ENCODE measurements at places on chromosomes 4 and X. TPM values are rescaled to one million over a fixed set of nuclear protein-coding genes. Genes with fewer than 3 reads are reported as not detected.

- peak; percentile 78 for DNase-seq
- H3K36me3 ChIP-seq = no peaks in the 10 kb centered on the region
- no peak overlapping the region for H3K4me3 ChIP-seq
Observed at GRCh38 chr4:15649914-15650545, 5.1 kb downstream of the FBXL5 start.

The SCML1 gene
- polyA plus RNA-seq = 15.2 TPM

- H3K4me3 ChIP-seq = no peak overlapping the region
- no peaks in the 10 kb centered on the region for H3K4me1 ChIP-seq
- H3K27ac ChIP-seq = no peak overlapping the region
- no peaks in the 10 kb centered on the region for H3K36me3 ChIP-seq
Observed at GRCh38 chr4:47368211-47368610, 95.3 kb downstream of the COMMD8 start.

GRCh38 chrX:16718824-16719333 is 533 bp upstream of the SYAP1 start:
- H3K27me3 ChIP-seq = no peaks in the 10 kb centered on the region
- DNase-seq = no peak
- H3K27ac ChIP-seq = peak overlapping the region; percentile 92
- peak overlapping the region; percentile 58 for H3K4me3 ChIP-seq

- no peaks in the 10 kb centered on the region for H3K36me3 ChIP-seq
- DNase-seq = no peak
Observed at GRCh38 chr4:137993232-137993631, 248.9 kb downstream of the SLC7A11 start.

- H3K27ac ChIP-seq = no peak overlapping the region
- H3K4me1 ChIP-seq = no peaks in the 10 kb centered on the region
- no peak for DNase-seq
- no peaks in the 10 kb centered on the region for H3K27me3 ChIP-seq
- no peaks in the 10 kb centered on the region for H3K36me3 ChIP-seq
Observed at GRCh38 chrX:15207384-15207783, 62.5 kb downstream of the ASB9 start.

GRCh38 chrX:40772290-40772689 is 36.9 kb upstream of the MED14 start:
- H3K27ac ChIP-seq = no peak overlapping the region
- no peak overlapping the region for H3K4me3 ChIP-seq
- no peaks in the 10 kb centered on the region for H3K27me3 ChIP-seq
- H3K4me1 ChIP-seq = no peaks in the 10 kb centered on the region
- no peak for DNase-seq
- no peaks in the 10 kb centered on the region for H3K36me3 ChIP-seq

- no peaks in the 10 kb centered on the region for H3K36me3 ChIP-seq
- no peak overlapping the region for H3K27ac ChIP-seq
- H3K4me1 ChIP-seq = no peaks in the 10 kb centered on the region
- no peaks in the 10 kb centered on the region for H3K27me3 ChIP-seq
- DNase-seq = no peak
Observed at GRCh38 chr4:188246488-188246887, 107.2 kb downstream of the TRIML1 start.

GRCh38 chr4:36172656-36173055 is 71.7 kb downstream of the ARAP2 start:
- no peak overlapping the region for H3K4me3 ChIP-seq
- peaks cover 5% of the 10 kb centered on the region for H3K36me3 ChIP-seq
- H3K27ac ChIP-seq = no peak overlapping the region
- H3K4me1 ChIP-seq = no peaks in the 10 kb centered on the region
- no peaks in the 10 kb centered on the region for H3K27me3 ChIP-seq

GRCh38 chr4:23602720-23603119 is 287.1 kb downstream of the PPARGC1A start:
- H3K4me3 ChIP-seq = no peak overlapping the region
- H3K27ac ChIP-seq = no peak overlapping the region
- H3K4me1 ChIP-seq = no peaks in the 10 kb centered on the region
- DNase-seq = no peak

The LDOC1 gene
- 3.8 TPM for polyA plus RNA-seq

GRCh38 chrX:139563251-139563650 is 32.7 kb downstream of the F9 start:
- H3K27me3 ChIP-seq = no peaks in the 10 kb centered on the region
- no peak for DNase-seq
- H3K4me1 ChIP-seq = no peaks in the 10 kb centered on the region
- H3K27ac ChIP-seq = no peak overlapping the region

DNA sequence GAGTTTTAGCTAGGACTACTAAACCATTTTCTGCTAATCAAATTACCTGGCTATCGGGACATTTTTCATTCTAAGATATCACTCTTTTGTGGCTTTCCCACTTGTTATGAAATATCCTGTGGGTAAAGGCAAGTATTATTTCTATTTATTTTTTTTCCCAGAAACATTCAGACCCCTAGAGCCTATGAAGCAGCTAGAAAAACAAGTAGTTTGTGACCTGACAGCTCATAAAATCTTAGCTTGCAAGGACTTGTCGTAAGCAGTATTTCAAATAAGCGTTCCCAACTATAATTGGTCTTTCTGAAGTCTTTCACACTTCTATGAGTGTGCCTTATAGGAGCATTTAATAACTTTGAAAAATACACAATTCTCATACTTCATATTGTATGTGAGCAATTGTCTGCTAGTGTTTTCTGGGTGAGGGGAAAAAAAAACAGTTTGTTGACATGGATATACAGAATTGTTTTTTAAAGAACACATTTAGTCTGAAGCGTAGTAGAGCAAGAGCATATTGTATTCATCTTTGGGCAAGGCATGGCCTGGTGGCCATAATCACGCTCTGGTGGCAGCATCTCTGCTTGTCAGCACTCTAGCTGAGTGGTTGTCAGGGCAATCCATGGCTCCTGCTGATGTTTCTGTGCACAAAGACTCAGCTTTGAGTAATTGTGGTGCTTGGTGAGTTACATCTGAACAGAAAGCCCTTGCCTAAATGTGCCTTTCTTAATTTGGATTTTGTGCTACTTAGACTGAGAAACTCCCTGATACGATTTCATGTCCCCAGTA is 2.6 kb downstream of the MCUB start:
- H3K4me1 ChIP-seq = peaks cover 22% of the 10 kb centered on the region
- H3K36me3 ChIP-seq = no peaks in the 10 kb centered on the region
- DNase-seq = no peak

The CCSER1 gene
- polyA plus RNA-seq = 13.7 TPM

DNA sequence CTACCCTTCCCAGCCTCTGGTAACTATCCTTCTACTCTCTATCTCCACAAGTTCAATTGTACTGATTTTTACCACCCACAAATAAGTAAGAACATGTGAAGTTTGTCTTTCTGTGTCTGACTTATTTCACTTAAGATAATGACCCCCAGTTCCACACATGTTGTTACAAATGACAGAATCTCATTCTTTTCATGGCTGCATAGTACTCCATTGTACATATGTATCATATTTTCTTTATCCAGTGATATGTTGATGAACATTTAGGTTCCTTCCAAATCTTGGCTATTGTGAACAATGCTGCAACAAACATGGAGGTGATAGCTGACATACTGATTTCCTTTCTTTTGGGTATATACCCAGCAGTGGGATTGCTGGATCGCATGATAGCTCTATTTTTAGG is 27.7 kb downstream of the GSX2 start:
- no peaks in the 10 kb centered on the region for H3K27me3 ChIP-seq
- H3K4me3 ChIP-seq = no peak overlapping the region
- H3K4me1 ChIP-seq = no peaks in the 10 kb centered on the region
- no peak overlapping the region for H3K27ac ChIP-seq
- DNase-seq = no peak

The USP51 gene
- polyA plus RNA-seq = 0.91 TPM

The NDUFC1 gene
- 21.3 TPM for polyA plus RNA-seq

The OSTC gene
- polyA plus RNA-seq = 33.8 TPM

DNA sequence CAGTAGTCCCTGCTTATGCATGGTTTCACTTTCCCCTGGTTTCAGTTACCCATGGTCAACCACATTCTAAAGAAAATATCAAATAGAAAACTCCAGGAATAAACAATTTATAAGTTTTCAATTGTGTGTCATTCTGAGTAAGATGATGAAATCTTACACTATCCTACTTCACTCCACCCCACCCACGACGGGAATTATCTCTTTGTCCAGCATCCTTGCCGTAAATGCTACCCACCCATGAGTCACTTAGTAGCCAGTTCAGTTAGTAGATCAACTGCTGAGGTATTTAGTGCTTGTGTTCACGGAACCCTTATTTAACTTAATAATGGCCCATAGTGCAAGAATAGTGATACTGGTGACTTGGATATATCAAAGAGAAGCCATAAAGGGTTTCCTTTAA is 91.4 kb downstream of the KLHL13 start:
- no peaks in the 10 kb centered on the region for H3K36me3 ChIP-seq
- no peak for DNase-seq
- H3K27ac ChIP-seq = no peak overlapping the region

DNA sequence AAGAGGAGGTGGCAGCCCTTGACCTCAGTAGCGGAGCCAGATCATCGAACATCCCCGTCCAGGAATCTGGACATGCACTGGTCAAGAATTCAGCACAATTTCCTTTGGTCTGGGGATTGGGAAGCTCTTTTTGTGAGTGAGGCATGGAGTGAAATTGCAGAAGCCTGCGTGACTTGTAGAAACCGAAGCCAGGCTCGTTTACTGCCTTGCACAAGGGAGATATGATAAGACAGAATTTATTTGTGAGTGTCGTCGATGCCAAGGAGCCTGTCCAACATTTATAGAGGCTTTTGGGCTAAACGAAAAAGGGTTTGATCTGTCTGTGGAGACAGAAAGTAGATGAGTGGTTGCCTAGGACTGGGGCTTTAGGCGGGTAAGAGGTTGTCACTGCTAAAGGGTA is 50.6 kb downstream of the TBL1X start:
- DNase-seq = no peak
- H3K4me3 ChIP-seq = no peak overlapping the region
- H3K27me3 ChIP-seq = no peaks in the 10 kb centered on the region
- H3K4me1 ChIP-seq = peaks cover 19% of the 10 kb centered on the region
- no peaks in the 10 kb centered on the region for H3K36me3 ChIP-seq

DNA sequence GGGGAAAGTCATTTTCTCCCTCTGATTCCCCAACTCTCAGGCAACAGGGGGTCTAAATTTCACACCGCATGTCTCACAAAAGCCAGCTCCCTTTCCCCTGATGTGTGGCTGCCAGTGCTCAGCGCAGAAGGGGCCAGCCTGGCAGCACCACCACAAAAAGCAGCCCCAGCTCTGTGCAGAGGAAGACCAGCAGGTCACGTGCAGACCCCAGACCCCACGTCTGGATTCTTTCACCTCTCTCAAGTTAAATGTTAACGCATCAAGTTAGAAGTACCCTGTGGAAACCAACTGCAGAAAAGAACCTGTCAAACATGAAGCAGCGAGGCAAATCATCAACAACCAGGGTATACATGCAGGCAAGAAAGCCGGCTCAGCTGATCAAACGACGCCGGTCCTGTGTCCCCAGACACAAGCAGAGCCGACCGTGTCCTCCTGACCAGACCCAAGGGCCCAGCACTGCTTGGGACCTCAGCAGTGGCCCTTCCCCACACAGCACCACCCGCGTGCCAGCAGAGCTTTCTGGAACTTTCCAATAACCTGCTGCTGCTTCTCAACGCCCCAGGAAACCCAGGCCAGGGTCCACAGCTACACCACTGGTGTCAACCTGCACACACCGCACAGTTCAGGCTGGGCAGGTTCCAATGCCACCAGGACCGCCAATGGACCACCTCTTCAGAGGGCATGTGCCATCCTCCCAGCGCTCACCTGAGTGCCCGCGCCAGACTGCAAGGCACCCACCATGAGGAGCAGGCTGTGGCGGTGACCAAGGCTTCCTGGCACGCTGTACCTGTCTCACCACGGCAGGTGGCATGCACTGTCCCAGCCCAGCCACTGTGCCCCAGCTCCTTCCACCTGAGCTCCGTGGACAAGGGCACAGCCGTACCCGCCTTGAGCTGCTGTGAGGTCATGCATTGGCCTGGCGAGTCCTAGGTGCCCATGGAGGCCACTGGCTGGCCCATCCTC is 4.0 kb downstream of the LRPAP1 start:
- H3K27me3 ChIP-seq = no peaks in the 10 kb centered on the region
- no peak overlapping the region for H3K27ac ChIP-seq
- peaks cover 46% of the 10 kb centered on the region for H3K4me1 ChIP-seq
- no peaks in the 10 kb centered on the region for H3K36me3 ChIP-seq
- H3K4me3 ChIP-seq = no peak overlapping the region

The MAGEA2 gene
- polyA plus RNA-seq = not detected

GRCh38 chr4:46999566-46999965 is 6.2 kb upstream of the GABRA4 start:
- peaks cover 4% of the 10 kb centered on the region for H3K27me3 ChIP-seq
- no peak overlapping the region for H3K27ac ChIP-seq

GRCh38 chrX:44314808-44315207 is 28.7 kb downstream of the EFHC2 start:
- H3K27ac ChIP-seq = no peak overlapping the region
- no peaks in the 10 kb centered on the region for H3K36me3 ChIP-seq
- H3K4me3 ChIP-seq = no peak overlapping the region
- peaks cover 7% of the 10 kb centered on the region for H3K4me1 ChIP-seq

The CT55 gene
- polyA plus RNA-seq = not detected

The DOK7 gene
- polyA plus RNA-seq = 14.2 TPM

- no peak for DNase-seq
- no peaks in the 10 kb centered on the region for H3K36me3 ChIP-seq
- H3K4me3 ChIP-seq = no peak overlapping the region
- no peak overlapping the region for H3K27ac ChIP-seq
Observed at GRCh38 chr4:47968847-47969246, 47.6 kb downstream of the CNGA1 start.

DNA sequence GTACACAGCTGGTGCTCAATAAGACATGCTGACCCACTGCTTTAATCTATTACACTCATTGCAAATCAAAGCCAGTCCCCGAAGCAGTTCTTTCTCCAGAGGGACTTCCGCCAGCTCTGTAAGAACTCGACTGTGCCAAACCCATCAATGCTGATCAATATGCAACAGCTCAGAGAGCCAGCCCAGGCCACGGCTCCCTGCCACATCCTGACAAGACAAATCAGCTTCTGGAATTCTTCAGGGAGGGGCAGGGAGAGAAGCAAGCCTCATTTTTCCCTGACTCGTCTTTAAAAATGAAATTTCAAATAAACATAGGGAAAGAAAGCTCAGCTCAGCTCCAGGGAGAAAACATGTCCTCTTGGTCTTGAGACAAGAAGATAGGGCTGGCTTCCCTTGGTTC is 5.3 kb upstream of the ADRA2C start:
- no peaks in the 10 kb centered on the region for H3K36me3 ChIP-seq
- H3K4me1 ChIP-seq = no peaks in the 10 kb centered on the region
- no peak for DNase-seq
- no peak overlapping the region for H3K27ac ChIP-seq
- peaks cover 18% of the 10 kb centered on the region for H3K27me3 ChIP-seq

DNA sequence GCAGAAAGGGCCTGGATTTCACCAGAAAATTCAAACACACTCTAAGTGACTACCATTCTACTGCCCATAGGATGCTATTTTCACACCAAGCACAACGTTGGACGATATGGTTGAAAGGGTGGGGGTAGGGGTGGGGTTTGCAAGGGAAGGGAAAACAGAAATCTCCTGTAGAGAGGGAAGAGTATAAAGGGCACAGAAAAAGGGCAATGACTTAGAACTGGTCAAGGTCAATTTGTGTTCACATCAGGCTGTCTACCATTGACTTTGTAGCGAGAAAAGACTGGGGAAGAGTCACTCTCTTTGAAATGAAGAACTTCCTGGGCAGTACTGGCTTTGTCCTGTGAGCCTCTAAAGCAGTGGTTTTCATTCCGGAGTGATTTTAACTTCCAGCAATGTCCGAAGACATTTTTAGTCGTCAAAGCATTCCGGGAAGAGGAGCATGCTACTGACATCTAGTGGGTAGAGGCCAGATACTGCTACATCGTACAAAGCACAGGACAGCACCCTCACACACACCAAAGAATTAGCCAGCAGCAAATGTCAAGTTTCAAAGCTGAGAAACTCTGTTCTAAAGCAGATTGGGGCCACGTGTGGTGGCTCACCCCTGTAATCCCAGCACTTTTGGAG is 48.4 kb upstream of the SLC7A3 start:
- H3K27me3 ChIP-seq = no peaks in the 10 kb centered on the region
- no peak overlapping the region for H3K4me3 ChIP-seq
- H3K4me1 ChIP-seq = no peaks in the 10 kb centered on the region
